Bronchial smooth muscle cell (primary cell): ENCODE measurements at places on chromosomes 7 and 10. TPM values are rescaled to one million over a fixed set of nuclear protein-coding genes. Genes with fewer than 3 reads are reported as not detected.

Gene PFKP
- total RNA-seq, result 106 and 127 TPM in 2 replicates

Gene CCDC136
- total RNA-seq, result 18.1 and 21.0 TPM in 2 replicates

Gene GBX1
- total RNA-seq, result not detected in 2 replicates

Gene VAX1
- total RNA-seq, result not detected in 2 replicates

Gene OPN4
- total RNA-seq, result not detected in 2 replicates

Gene SFMBT2
- 0.17 and 0.47 TPM in 2 replicates for total RNA-seq
